HCT116 (cell line): ENCODE measurements at places on chromosomes 6 and 20. TPM values are rescaled to one million over a fixed set of nuclear protein-coding genes. Genes with fewer than 3 reads are reported as not detected.

- no peak for DNase-seq
Measured at GRCh38 chr6:21371676-21372171, 221.8 kb upstream of the SOX4 start.

DNA sequence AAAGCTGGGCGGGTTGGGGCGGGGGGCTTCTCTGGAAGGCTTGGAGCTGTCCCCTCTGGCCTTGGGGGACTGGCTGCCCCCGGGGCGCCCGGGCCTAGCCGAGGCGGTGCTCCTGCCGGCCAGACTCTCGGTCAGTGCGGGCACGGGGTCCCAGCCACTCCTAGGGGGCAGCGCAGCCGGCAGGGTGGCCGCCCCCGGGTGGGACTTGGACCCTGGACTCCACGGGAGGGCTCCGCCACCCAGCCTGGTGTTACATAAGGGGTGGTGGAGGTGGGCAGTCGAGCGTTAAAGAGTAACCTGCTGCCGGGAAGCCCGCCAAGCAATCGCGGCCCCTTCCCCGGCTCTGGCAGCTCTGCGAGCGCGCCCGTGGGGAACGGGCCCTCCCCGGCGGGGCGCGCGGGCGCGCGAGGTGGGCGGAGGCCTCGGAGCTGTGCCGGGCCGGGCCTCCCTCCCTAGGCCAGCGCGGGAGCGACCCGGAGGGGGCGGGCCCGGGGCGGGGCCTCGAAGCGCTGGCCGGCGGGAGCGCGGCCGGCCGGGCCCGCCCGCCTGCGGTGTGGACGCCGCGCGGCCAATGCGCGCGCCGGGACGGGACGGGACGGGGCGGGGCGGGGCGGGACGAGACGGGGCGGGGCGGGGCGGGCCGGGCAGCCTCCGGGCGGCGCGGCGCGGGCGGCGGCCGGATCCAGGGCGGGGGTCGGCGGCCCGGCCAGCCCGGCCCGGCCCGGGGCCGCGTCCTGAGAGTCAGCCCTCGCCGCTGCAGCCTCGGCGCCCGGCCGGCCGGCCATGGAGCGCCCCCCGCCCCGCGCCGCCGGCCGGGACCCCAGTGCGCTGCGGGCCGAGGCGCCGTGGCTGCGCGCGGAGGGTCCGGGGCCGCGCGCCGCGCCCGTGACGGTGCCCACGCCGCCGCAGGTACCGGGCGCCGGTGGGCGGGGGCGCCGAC is at the start of gene SLC2A4RG:
Gene SLC2A4RG (plus strand): TSS at position 647 of the 940 bp plus-strand sequence. CDS start 137 bp downstream, at position 784.
- no peak for DNase-seq

- DNase-seq: no peak
Measured at GRCh38 chr6:167769408-167770190, 57.1 kb upstream of the AFDN start.

GRCh38 chr6:89411145-89412070 is 665 bp downstream of the RRAGD start:
- DNase-seq: no peak

GRCh38 chr20:9490631-9491030 is 23.8 kb upstream of the LAMP5 start:
- DNase-seq: no peak

GRCh38 chr6:44672086-44672485 is 284.6 kb downstream of the CDC5L start:
- DNase-seq: no peak

DNA sequence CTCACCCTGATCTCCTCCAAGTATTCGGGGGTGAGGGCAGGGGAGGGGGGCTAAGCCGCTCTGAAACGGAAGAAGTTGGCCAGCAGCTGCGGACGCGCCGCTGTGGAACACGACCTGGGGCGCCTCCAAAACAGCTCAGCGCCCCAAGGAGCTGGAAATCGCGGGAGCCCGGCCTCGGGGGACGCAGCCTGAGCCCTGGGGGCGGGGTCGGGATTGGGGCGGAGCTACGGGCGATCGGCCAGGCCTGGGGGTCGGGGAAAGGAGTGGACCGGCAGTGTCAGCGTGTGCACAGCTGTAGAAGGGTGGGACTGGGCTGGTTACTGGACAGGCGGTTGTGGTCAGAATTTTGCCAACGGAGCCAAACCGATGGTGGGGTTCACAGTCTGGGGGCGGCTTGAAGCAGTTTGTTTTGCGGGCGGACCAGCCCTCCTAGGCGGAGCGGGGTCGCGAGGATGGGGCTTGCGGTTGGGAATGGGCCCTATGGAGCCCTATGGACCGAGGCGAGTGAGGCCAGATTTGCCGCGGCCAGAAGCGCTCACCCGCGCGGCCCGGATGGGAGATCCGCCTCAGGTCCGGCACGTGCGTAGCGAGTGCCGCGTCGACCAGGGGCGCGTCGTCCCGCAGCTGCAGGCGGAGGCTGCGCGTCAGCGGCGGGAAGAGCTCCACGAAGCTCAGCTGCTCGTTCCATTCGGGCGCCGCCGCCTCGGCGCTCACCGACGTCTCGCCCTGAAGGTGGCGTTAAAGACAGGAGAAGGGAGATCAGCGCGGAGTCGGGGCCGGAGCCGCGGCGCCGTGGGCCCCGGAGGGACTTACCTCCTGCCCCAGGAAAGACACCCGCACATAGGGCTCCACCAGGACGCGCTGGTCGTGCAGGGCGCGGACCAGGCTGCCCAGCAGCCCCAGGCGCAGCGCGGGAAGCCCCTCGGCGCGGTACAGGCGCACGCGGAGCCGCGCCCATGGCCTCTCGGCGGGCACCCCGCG is 14.3 kb upstream of the SPAG4 start:
- DNase-seq: no peak

DNA sequence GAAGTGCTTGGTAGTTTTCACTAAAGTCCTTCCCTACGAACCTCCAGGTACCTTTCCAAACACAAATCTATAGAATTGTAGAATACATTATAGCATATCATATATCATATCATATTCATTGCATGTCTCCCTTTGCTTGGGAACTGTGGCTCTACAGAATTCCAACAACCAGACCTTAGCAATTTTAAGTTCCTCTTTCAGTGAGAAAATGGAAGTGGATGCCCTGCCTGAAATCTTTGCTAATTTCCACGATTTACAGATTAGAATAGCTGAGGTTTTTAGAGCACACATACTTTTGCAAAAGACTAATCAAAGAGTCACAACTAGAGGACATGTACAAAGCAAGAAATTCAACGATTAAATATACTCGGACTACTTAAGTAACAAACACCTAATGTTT is 78.6 kb downstream of the TNFRSF21 start:
- DNase-seq: no peak

DNA sequence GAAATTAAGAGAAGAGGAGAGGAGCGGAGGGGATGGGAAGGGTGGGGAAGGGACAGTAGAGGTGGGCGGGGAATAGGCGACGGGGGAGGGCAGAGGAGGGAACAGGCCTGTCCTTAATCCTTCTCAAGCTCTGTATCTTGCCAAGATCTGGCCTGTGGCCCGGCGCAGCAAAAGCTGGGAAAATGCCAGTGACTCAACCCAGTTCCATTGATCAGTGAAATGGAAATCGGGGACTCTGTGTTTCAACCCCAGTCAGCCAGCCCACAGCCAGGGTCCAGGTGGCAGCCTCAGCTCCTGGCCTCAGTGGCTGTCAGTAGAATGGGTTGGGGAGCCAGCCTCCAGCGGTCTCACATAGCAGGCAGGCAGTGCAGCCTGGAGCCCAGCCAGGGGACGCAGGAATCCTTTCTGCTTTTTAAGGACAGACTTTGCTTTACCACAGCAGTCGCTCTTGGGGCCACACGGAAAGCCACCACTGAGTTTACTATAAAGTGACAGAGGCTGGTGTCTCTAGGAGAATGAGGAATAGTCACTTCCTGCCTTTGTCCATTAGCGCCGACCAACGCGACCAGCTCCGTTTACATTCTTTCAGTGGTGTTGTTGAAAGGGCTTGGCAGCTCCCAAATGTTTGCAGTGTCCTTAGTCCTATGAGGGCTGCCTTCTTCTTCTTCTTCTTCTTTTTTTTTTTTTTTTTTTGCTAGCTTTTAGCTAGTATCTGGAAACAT is 128.0 kb downstream of the RIN2 start:
- no peak for DNase-seq

GRCh38 chr6:3334555-3334954 is 75.8 kb downstream of the PSMG4 start:
- DNase-seq: no peak

- DNase-seq: no peak
Measured at GRCh38 chr20:52682237-52682636, 289.9 kb upstream of the TSHZ2 start.

- DNase-seq: peak; percentile 86
Measured at GRCh38 chr6:96520171-96521115, 1.2 kb upstream of the UFL1 start.

- no peak for DNase-seq
Measured at GRCh38 chr6:145866456-145867396, 52.1 kb upstream of the FBXO30 start.

DNA sequence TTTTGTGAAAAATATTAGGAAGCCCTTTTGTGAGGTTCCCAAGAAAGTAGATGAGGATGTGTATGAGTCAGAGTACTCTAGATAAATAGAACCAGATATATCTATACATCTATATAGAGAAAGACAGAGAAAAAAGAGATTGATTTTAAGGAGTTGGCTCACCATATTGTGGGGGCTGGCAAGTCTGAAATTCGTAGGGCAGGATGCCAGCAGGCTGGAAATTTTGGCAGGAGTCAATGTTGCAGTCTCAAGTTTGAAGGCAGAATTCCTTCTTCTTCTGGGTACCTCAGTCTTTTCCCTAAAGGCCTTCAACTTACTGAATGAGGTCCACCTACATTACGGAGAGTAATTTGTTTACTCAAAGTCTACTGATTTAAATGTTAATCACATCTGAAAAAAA is 65.3 kb upstream of the SAMD3 start:
- DNase-seq: no peak

DNA sequence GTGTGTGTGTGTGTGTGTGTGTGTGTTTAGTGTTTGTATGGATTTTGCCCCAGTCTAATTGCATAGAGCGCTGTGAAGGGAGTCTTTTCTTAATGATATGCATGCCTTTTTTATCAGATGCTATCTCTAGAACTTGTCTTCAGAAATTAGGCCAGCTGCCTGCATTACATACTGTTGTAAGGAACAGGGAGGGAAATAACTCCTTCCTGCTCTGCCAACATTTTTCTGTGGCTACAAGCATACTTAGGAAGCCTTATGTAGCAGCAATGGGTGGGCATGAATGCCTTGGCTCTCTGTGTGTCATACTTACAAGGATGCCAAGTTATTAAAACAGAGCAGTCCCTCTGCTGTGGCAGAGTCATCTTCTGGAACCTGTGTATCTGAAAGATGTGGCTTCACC is 8.0 kb upstream of the COL21A1 start:
- no peak for DNase-seq

DNA sequence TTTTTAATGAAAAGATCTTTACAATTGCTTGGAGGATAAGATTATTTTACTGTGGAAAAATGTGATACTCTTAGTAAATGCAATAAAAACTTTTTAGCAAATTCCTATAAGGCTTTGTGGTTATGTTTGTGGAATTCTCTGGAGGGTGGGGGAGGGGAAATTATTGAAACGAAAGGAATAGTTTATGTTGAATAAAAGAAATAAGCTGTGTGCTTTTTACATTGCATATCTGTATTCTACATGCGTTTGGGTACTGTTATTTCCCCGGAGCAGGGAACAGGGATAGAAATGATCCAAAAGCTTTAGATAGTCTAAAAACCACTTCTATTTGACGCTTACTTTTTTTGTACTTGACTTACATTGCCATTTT is 143.8 kb downstream of the SLC16A10 start:
- DNase-seq: no peak

DNA sequence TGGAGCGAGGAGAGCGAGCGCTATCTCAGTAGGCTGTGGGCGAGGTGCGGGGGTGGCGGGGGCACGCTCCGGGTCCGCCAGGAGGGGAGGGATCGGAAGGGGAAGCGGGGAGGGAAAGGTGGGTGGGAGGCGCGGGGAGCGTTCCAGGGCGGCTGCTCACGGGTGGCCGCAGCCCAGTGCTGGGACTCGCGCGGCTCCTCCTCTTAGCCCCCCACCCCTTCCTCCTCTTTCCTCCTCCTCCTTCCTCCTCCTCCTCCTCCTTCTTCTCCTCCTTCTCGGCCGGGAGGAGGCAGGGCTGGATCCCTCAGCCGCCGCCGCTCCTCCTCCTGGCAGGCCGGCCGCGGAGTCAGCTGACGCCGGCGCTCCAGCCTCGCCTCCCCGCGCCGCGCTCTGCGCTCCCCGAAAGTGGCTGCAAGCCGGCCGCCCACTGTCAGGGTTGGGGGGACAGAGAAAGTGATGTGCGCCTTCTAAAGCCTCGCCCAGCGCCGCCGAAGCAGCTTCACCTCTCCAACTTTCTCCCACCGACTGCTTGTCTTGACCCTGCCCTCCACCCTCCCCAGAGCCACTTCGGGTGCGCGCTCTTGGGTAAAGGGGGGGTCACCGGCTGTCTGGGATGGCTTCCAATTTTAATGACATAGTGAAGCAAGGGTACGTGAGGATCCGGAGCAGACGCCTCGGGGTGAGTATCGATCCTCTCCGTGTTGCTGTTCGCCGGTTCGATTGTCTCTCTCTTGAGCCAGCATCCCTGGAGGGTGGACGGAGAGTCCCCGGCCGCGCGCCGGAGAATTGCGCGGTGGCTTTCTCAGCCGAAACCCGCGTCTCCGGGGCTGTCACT is at the start of gene DOK5:
Gene DOK5 (plus strand): TSS at position 260 of the 835 bp plus-strand sequence. CDS start 354 bp downstream, at position 614.
- DNase-seq: no peak

DNA sequence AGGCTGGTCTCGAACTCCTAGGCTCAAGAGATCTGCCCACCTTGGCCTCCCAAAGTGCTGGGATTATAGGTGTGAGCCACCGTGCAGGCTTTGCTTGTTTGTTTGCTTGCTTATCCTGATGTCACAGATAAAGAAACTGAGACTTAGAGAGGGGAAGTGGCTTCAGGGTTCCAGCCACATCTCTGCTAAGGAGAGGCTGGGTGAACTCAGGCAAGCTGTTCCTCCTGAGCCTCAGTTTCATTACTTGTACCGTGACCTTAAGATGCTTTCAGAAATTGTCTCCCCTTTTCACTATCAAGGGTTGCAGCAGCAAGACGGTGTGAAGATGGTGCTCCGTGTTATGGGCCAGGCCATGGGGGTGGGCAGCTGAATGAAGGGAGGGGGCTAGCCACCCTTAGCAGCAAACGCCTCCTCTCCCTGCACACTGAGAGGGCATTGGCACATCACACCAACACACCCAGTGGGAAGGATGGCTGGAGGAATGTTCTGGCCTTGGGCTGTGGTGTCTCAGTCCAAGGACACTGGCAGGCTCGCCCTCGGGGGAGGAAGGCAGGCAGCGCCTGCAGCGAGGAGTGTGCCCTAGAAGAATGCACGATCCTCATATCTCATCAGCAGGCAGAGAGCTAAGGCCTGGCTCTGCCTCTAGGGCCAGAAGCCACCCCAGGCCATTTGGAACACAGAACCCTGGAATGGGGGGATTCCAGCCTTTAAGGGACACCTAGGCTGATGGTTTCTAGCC is 48.2 kb upstream of the TLDC2 start:
- no peak for DNase-seq

GRCh38 chr6:18861204-18861603 is 474.1 kb downstream of the RNF144B start:
- no peak for DNase-seq

Gene TRIM10
- 0.98 TPM for total RNA-seq

Gene MLN
- total RNA-seq: not detected

Gene POFUT1
- 34.5 TPM for total RNA-seq

Gene COL12A1
- total RNA-seq: 23.5 TPM

Gene C6orf15
- not detected for total RNA-seq

Gene FAM50B
- 0.86 TPM for total RNA-seq

Gene FOXQ1
- 0.42 TPM for total RNA-seq

Gene TNXB
- 8.5 TPM for total RNA-seq

Gene CALHM6
- not detected for total RNA-seq
